HCEC 1CT (cell line): ENCODE measurements at places on chromosomes 11 and 22.

DNA sequence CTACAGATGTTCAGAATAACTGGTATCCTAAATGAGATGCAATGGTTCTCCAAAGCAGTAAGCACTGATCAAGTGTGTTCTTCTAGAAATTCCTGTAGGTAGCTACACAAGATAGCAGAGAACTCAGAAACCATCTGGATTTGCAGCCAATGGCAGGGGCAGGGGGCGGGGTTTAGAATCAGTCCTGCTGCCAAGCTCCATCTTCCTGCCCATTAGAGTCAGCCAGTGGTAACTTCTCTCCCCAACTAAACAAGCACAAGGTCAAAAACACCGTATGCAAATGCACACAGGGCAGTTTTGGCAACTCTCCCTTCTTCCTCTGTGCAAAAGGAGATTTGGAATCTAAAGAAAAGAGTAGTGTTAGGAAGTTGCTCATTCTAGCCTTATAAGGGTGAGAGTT is 237.5 kb upstream of the CCDC90B start:
- no peak for DNase-seq

DNA sequence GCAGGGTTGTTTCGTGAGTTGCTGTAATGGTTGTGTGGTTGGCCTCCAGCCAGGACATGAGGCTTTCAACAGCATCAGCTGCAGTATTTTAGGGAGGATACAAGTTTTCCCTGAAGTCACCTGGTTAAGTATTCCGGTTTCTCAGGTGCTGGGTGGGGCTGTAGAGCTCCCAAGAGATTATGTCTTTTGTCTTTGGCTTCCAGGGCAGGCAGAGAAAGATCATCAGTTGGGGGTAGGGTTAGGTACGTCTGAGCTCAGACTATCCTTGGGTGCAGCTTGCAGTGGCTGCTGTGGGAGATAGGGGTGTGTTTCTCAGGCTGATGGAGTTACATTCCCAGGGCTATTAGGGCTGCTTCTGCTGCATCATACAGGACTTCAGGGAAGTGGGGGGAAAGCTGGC is 47.5 kb upstream of the MRGPRX1 start:
- no peak for DNase-seq

GRCh38 chr11:65182258-65183170 is 786 bp downstream of the CAPN1 start:
- DNase-seq = peak; percentile 16

DNA sequence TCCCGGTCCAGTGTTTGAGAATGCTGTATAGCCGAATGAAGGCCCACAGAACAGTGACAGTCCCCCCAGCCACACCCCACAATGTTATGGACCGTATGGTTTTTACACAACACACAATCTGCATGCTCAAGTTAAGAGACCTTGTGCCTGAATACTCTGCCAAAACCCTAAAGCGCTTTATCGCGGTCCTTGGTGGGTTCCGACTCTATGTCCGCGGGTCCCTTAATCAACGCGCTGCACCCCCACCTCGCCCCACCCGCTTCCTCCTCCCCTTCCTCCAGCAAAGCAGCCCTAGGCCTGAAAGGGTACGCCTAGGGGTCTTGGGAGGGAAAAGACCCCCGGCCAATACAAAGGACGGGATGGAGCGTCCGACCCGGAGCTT is 442 bp downstream of the COPB1 start:
- no peak for DNase-seq

GRCh38 chr11:45641961-45642360 is 23.5 kb downstream of the CHST1 start:
- DNase-seq = no peak

DNA sequence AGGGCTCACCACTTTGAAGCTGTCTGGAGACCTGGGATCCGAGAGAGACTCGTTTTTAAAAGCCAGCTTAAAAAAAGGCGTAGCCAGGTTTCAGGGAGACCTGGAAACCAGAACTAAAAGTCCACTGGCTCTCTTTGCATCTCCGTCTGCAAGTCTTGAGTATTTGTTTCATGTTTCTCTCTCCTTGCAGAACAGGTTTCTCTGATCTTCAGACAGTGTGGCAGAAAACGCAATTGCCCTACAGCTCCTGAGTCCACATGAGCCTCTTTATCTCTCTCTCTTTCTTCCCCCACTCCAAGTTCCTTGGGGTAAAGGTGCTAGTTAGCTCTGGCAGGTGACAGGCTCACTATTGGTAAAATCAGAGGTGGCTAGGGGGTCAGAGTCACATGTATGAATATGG is 67.0 kb upstream of the AMPD3 start:
- DNase-seq = no peak

DNA sequence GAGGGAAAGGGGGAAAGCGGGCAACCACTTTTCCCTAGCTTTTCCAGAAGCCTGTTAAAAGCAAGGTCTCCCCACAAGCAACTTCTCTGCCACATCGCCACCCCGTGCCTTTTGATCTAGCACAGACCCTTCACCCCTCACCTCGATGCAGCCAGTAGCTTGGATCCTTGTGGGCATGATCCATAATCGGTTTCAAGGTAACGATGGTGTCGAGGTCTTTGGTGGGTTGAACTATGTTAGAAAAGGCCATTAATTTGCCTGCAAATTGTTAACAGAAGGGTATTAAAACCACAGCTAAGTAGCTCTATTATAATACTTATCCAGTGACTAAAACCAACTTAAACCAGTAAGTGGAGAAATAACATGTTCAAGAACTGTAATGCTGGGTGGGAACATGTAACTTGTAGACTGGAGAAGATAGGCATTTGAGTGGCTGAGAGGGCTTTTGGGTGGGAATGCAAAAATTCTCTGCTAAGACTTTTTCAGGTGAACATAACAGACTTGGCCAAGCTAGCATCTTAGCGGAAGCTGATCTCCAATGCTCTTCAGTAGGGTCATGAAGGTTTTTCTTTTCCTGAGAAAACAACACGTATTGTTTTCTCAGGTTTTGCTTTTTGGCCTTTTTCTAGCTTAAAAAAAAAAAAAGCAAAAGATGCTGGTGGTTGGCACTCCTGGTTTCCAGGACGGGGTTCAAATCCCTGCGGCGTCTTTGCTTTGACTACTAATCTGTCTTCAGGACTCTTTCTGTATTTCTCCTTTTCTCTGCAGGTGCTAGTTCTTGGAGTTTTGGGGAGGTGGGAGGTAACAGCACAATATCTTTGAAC is 6.8 kb downstream of the MALAT1 start:
- peak; percentile 41 for DNase-seq

- DNase-seq = no peak
These were observed 43.5 kb downstream of the LINC01488 start for GRCh38 chr11:69524991-69525411.

DNA sequence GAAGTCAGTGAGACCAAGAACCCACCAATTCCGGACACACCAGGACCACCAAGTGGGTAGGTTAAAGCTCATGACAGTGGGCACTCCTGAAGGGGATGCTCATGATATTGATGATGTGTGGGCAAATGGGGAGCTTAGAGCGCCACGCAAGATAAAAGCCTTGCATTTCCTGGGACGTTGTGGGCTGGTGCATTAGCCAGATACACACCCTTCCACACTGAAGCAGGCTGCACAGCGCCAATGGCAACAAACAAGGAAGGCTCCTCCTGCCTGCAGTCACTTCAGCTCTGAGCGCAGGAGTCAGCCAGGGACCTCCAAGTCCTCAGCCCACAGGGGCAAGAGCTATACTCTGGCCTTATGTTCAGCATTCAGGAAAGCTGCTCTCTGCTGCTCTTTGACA is 20.6 kb downstream of the TMEM218 start:
- no peak for DNase-seq

GRCh38 chr11:5703741-5704536 is 14.3 kb downstream of the TRIM22 start:
- no peak for DNase-seq

DNA sequence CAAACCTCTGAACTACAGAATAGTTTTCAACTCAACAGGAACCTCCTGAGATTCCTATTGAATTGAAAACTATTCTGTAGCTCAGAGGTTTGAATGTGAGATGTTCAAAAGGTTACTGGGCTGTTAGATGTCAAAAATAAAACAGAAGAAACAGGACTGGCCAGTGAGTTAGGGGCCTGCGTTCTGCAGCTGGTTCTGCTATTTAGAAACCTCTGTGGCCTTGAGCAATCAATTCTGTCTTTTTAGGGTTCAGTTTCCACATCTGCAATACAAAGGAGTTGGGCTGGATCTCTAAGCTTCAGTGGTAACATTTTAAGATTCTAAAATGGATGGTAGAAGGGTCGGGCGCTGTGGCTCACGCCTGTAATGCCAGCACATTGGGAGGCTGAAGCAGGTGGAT is 55.8 kb downstream of the CLMP start:
- DNase-seq = no peak

GRCh38 chr22:45972091-45972888 is 4.7 kb downstream of the WNT7B start:
- no peak for DNase-seq

DNA sequence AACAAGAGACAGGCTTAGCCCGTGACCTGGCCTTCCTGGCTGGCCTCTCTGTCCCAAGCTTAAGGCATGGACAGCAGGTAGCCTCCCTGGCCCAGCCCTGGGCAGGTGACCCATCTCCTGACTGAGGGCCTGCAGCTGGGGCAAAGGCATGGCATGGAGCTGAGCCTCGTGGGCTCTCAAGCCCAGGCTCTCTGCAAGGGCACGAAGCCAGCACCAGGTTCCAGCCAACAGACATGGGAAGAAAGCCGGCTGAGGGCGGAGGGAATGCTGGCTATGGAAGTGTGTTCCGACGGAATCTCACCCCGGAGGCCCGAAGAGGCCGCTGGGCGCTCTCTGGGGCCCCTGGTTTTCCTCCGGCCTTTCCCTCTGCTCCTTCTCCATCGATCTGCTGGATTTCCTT is 12.9 kb downstream of the DNAL4 start:
- no peak for DNase-seq

DNA sequence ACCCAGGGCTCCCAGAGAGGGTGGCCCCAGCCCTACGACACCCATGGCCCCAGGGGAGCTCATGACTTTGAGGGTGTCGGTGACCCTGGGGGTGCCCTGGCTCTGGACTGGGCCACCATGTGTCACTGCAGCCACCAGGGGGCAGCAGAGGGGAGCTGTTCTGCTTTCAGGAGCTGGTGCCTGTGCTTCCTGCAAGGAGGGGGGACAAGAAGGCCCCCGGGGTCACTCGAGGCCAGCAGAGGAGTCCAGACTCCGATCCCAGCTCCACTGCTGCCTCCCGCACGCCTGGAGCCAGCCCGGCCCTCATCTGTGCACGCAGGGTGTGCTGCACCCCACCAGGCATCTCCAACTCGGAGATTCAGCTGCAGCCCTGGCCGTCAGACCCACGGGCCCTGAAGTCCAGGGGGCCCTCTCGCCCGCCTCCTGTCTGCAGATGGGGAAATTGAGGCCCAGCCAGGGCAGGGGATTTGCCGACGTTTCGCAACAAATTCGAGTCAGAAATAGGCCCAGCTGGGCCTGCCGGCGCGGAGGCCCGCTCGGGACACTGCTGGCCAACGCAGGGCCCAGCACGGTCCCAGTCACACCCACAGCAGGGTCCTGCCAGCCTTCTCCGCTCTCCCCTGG is 29.5 kb upstream of the WNT7B start:
- DNase-seq = peak; percentile 88

GRCh38 chr22:39266398-39267030 is 21.7 kb upstream of the PDGFB start:
- DNase-seq = peak; percentile 91

- no peak for DNase-seq
These were observed 104.1 kb downstream of the BRD1 start for GRCh38 chr22:49723478-49724029.

DNA sequence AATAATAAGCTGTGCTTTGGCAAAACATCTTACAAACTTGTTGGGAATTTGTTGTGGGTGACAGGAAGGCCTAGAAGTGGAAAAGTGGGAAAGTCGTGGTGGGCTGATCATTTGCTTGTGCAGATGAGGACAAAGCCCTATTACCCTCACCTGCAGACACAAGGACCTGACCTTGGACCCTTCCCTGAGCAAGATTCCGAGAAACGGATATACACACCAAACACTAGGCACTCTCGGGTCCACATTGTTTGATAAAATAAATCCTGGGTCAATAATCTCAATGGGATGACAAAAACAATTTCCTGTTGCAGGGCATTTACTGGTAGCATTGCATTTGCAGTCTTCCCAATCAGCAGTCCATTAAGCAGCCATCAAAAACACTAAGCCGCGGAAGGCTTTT is 89.7 kb downstream of the GAB2 start:
- no peak for DNase-seq
